ENCODE measurements at places on chromosomes 16 and 17. TPM values are rescaled to one million over a fixed set of nuclear protein-coding genes. Genes with fewer than 3 reads are reported as not detected.

C1QL1 gene
- total RNA-seq, result 0.33 TPM

ZG16 gene
- total RNA-seq, result not detected

TP53TG3B gene
- not detected for total RNA-seq

TMEM235 gene
- not detected for total RNA-seq

ARHGAP27 gene
- total RNA-seq, result 84.4 TPM

Data from activated CD4-positive, alpha-beta memory T cell treated with anti-CD3 and anti-CD28 coated beads, Interleukin-2, amount 10 ng/mL, durations not matched to agents 7 days and 5 days (primary cell).